Stimulated activated CD8-positive, alpha-beta memory T cell treated with anti-CD3 and anti-CD28 coated beads, Interleukin-15, amount 100 ng/mL, for 4 hours (primary cell): ENCODE measurements at places on chromosomes 4 and X.

DNA sequence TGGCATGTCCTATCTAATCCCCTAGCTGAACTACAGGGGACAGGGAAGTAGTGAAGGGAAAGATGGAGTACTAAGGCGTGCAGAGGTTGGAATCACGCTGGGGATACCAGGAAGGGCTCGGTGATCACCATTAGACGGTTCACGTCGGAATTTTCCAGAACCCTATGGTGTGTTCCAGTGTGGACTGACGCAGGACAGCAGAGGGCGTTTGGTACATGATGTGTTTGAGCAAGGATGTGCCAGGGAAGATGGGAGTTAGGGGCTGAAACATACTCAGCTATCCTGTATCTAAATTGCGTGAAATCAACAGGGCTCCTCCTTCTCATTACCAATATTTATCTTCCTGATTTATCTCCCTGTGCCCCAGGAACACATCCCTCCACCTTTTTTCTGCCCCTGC is 33.7 kb downstream of the PRPS2 start:
- no peak for DNase-seq

GRCh38 chr4:1611501-1611870 is 72.6 kb downstream of the FAM53A start:
- no peak for DNase-seq

GRCh38 chr4:21801661-21802385 is 146.7 kb downstream of the KCNIP4 start:
- no peak for DNase-seq

DNA sequence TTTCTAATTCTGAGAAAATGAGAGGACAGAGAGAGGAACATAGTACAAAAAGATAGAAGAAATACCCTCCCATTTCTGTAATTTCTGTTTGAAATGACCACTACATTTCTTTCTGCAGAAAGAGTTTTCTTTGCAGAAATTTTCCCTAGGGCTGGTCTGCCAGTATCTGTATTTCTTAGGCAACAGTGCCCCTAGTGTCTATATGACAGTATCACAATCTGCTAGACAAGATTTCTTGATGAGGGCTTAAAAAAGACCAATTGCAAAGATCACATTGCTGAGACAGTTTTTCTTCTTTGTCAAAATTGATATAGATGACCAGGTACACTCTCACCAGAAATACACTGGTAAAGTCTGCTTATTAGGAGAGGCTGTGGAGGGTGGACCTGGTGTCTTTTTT is 81.0 kb upstream of the ZDHHC15 start:
- DNase-seq = no peak

DNA sequence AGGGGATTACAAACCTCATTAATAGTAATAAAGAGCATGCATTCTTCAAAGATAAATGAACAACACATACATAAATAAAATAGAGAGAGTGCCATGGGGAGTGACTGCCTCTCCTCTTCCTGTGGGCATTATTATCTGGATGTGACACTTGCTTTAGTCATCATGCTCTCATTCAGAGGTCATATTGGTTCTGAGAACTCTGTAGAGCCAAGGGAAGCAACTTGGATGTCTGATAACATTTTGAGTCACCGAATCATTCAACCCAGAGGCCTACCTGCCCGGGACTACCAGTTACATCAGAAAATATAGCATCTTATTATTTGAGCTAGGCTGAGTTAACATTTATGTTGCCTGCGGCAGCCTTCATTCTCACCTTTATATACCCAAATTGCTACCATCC is 489.5 kb downstream of the STIM2 start:
- DNase-seq = no peak

DNA sequence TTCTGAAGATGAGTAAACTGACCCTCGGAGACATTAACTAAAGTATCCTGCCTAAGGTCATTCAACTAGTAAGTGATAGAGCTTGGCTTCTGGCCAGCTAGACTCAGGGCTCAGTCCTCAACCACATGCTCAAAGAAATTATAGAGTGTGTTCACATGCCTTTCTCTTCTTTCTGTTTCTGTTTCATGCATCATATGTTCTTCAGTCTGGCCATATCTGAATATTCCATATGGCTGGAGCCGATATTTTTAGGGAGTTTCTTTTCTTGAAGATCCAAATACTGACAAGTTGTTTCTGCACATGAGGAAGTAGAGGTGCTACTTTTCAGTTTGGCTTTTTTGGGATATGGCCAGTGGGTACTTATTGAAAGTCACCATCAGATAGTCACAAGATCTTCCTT is 44.9 kb downstream of the MMRN1 start:
- no peak for DNase-seq

- no peak for DNase-seq
Measured at GRCh38 chr4:126756050-126756829, 876.5 kb upstream of the INTU start.

DNA sequence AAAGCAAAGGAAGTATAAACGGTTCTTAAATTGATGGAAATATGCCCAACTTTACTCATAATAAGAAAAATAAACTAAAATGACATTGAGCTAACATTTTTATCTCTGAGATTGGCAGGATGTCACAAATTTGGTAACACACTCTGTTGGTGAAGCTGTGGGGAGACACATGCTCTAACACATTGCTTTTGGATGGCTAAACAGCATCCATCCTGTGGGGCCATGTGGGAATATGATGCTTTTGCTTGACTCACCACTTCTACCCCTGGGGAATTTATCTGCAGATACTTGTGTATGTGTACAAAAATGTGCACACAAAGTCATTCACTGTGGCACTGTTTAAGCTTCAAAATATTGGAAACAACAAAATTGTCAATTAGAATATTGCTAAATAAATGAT is 100.2 kb downstream of the ANAPC4 start:
- DNase-seq = no peak

DNA sequence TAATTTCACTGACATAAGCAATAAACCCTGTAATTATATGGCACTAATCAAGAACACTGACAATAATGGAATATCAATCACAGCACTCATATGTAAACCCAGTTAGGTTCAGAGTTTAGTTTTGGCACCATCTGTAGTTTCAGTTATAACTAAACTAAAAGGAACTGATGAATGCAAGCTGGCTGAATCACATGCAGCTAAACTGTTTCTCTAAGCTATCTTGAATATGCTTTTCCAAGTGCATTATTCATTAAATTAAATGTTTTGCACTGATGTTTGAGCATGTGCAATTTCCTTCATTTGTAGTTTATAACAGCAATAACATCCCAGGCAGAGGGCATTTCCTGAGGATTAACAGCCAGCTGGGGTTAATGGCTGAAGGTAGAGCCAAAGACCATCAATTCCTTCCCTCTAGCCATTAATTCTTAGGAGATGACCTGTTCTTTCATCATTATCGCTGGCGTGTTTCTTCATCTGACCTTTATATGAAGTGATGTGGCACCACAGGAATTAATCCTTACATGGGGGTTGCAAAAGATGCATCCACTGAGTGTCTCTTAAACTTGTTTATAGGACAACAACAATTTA is 562.8 kb upstream of the IGFBP7 start:
- DNase-seq = no peak

- no peak for DNase-seq
Measured at GRCh38 chr4:78292341-78292740, 235.2 kb downstream of the FRAS1 start.

GRCh38 chr4:166896254-166896653 is 338.0 kb downstream of the SPOCK3 start:
- no peak for DNase-seq

GRCh38 chr4:3871181-3871852 is 105.1 kb downstream of the ADRA2C start:
- DNase-seq = no peak

DNA sequence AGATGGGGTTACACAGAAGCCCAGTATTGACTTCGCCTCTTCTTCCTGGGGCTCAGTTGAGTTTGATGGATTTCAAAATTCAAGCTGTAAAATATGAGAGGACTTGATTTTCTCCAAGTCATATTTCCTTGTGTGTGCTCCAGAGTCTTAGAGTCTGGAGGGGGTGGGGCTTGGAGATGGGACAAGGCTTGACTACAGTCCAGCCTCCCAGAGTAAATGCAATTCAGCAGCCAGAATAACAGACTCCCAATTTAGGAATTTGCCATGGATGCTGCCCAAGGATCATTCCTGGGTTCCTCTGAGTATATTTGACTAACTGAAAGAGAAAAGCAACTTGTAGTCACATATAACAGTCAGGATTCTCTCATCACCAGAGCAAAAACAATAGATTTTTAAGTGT is 53.7 kb upstream of the RBPJ start:
- DNase-seq = no peak

- no peak for DNase-seq
Measured at GRCh38 chr4:39255871-39256270, 73.5 kb downstream of the WDR19 start.

GRCh38 chr4:24578364-24578763 is 6.0 kb downstream of the DHX15 start:
- no peak for DNase-seq

GRCh38 chr4:113643505-113643904 is 118.0 kb downstream of the CAMK2D start:
- DNase-seq = no peak

- DNase-seq = no peak
Measured at GRCh38 chrX:52425775-52426174, 57.0 kb downstream of the XAGE2 start.

DNA sequence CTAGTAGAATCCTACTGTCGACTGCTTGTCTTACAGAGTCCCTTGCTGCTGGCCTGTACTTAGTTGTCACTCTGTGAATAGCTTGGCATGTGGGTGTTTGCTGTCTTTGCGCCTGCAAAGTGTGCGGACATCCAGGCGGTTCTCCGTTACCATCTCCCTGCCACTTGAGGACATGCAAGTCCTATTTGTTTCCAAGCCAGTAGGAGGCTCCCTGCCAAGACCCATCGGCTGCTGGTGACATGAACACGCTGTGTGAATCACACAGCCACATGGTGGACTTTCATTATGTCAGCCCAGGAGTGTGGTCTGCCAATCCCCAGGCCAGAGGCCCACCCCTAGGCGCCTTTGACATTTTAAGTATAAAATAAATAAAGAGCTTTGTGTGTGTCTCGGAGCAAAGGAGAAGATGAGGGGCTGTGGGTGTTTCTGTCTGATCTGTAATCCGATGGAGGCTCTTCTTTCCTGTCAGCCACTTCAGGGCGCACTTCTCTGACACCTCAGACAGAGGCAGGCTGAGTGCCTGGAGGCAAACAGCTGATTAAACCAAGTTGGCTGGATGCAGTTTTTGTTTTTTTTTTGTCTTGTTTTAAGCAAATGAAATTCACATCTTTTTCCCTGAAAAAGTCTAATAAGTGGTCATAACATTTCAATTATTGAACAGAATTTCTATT is 51.5 kb downstream of the ALPK1 start:
- no peak for DNase-seq

DNA sequence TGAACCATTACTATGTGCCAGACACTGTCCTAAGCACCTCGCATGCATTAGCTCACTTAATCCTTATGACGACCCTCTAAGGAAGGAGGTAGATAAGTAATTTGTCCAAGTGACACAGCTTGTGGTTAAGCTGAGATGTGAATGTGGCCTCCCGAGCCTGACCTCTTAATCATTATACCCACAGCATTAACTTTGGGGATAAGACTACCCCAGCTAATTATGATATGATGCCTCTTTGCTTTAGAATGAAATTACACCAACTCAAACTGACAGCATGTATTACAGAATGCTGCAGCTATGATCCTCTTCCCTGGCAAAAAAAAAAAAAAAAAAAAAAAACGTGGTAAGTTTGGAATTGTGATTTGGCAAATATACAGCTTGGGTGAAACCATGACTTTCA is 53.5 kb downstream of the APBB2 start:
- DNase-seq = no peak

GRCh38 chr4:8451440-8452182 is 11.0 kb downstream of the TRMT44 start:
- no peak for DNase-seq

GRCh38 chr4:2932321-2932950 is 30.8 kb downstream of the NOP14 start:
- no peak for DNase-seq

- no peak for DNase-seq
Measured at GRCh38 chr4:156593464-156593863, 378.1 kb downstream of the PDGFC start.

DNA sequence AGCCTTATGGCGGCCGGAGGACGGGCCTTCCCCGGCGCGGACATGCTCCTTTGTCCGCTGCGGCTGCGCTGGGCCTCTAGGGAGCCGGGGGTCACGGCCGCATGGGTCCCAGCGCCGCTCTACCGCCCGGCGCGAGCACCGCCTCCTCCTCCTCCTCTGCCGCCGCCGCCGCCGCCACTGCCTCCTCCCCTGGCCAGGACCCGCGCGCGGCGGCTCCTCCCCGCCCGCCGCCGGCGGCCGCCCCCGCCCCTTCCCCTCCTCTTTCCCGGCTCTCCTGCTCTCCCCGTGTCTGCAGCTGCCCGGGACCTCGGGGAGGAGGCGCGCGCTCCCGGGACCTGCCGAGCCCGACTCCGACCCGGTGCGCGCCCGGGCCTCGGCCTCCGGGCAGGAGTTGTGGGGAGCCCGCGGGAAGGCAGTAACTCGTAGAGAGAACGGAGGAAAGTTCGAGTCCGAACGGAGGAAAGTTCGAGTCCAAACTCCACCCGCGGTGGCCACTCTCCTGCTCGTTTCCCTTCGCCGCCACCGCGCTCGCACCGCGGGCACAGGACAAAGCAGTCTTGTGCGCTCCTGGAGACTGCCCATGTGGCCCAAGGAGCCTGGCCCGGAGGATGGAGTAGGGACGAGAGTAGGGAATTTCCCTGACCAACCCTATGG is at the start of gene ADGRA3:
TSS of gene ADGRA3 (minus strand) at position 179 of the 654 bp plus-strand sequence. CDS start 282 bp downstream, outside the sequence.
- DNase-seq = peak; percentile 2

DNA sequence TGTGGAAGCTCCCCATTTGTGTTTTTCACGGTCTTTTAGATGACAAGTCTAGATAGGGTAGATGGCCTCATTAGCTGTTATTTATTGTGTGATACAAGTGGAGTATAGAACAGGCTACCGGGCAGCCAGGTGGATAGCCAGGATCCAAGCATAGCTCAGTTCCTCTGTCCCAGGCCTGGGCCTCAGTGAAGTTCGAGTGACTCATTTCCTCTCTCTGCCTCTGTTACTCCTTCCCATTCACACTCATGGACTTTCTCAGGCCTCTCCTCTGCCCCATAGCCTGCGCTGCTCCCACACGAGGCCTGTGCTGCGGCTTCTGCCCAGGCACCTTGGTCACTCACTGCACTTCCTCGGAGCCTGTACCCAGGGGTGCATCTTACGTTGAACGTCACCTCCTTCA is 54.5 kb downstream of the TENM3 start:
- DNase-seq = no peak

GRCh38 chr4:181593703-181594102 is 649.5 kb upstream of the TENM3 start:
- no peak for DNase-seq

- no peak for DNase-seq
Measured at GRCh38 chrX:143472347-143472938, 44.8 kb downstream of the SPANXN3 start.

GRCh38 chrX:124555036-124555595 is 208.8 kb downstream of the SH2D1A start:
- DNase-seq = no peak

- no peak for DNase-seq
Measured at GRCh38 chrX:119990556-119991004, 47.0 kb upstream of the NKAP start.
